ENCODE measurements at places on chromosomes 16 and 17.

GRCh38 chr16:66888647-66889615, 8.6 kb downstream of the PDP2 start:
- DNase-seq: no peak

GRCh38 chr17:1090465-1091189, 89.2 kb downstream of the ABR start:
- DNase-seq: no peak

GRCh38 chr16:76293980-76294379, 16.8 kb downstream of the CNTNAP4 start:
- no peak for DNase-seq

- no peak for DNase-seq
Observed at GRCh38 chr17:7262935-7263800, 890 bp upstream of the CLDN7 start.

GRCh38 chr16:69223882-69224281, 36.9 kb downstream of the SNTB2 start:
- DNase-seq: no peak

GRCh38 chr17:48187872-48188608, 80.5 kb downstream of the SNX11 start:
- no peak for DNase-seq

DNA sequence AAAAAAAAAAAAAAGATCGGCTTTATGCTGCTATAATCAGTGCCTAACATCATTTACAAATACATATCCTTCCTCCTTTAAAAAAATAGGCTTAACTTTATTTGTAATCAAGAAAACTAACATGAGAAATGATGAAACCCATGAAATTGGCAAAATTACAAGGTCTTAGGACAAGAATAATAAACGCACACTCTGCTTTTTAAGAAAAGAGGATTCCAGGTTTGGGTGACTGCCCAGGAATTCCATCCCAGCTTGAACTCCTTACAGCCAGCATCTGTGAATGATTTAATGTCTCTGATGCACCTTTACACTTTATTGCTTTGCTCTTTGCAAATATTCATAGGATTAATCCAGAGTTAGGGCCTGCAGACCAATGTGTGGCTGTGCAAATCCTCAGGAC, 196.0 kb downstream of the CBLN1 start:
- no peak for DNase-seq

DNA sequence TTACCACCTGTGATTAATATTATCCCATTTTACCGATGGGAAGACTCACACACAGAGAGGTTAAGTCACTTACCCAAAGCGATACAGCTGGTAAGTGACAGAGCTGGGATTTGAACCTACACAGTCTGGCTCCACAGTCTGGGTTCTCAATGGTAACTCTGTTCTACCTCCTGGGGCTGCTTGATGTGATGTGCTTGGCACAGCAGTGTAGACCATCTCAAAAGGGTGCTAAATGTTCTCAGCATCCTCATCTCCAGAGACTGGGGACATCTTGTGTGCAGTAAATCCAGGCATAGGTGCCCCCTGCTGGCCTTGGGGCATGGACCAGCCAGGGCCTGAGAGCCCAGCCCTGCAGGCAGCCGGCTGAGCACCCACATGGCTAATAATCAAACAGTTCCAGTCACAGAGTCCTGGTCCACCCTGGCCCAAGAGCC, 15.4 kb upstream of the KATNB1 start:
- no peak for DNase-seq

DNA sequence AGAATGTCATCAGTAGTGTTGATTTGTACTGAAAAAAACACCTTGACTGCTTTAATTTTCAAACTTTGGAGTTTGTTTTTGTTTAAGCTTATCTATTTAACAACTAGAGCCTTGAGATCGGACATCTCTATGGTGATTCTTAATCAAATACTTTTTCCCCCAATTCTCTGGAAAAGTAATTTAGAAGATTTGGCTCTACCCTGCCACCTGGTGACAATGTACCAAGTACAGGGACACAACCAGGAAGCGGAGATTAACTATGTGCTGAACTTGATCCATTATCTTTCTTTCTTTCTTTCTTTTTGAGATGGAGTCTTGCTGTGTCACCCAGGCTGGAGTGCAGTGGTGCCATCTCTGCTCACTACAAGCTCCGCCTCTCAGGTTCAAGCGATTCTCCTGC, 30.8 kb downstream of the USP43 start:
- no peak for DNase-seq

GRCh38 chr16:1812732-1813163, 13.9 kb downstream of the HAGH start:
- no peak for DNase-seq

DNA sequence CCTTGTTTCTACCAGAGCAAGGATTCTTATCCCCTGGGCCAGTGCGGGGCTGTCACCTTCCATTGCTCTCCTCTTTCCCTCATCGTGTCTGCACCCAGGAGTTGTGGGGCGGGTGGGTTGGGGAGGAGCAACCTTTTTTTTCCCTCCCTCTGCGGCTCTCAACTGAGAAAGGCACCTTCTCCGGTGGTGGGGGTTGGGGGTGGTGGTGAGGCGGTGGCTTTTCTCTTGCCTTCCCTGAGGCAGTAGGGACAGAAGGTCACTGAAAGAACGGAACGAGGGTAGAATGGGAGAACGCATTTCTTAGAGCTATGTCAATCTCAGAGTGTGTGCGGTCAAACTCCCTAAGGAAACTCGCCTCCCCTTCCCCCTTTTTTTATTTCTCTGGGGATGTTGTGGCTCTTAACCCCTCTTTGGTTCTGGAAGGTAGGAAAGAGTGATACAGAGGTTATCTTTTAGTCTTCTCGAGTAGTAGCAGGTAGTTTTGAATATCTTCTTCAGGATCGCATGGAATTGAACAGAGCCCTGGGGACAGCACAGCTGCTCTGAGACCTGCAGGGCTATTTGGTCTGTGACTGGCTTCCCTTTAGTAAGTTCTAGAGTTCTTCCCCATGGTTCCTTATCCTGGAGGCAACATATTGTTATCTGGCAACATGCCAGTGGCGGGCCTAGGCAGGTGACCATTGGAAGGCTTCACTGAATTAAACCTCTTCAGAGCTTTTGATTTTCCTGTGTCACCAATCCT, 994 bp downstream of the CLTC start:
- DNase-seq: no peak

- no peak for DNase-seq
Observed at GRCh38 chr17:76519048-76519966, 18.1 kb upstream of the RHBDF2 start.

- no peak for DNase-seq
Observed at GRCh38 chr17:63701868-63702720, 2.2 kb upstream of the LIMD2 start.

- DNase-seq: no peak
Observed at GRCh38 chr17:3804503-3804931, 3.5 kb upstream of the ITGAE start.

GRCh38 chr16:56856876-56857447, 8.0 kb upstream of the SLC12A3 start:
- DNase-seq: no peak

DNA sequence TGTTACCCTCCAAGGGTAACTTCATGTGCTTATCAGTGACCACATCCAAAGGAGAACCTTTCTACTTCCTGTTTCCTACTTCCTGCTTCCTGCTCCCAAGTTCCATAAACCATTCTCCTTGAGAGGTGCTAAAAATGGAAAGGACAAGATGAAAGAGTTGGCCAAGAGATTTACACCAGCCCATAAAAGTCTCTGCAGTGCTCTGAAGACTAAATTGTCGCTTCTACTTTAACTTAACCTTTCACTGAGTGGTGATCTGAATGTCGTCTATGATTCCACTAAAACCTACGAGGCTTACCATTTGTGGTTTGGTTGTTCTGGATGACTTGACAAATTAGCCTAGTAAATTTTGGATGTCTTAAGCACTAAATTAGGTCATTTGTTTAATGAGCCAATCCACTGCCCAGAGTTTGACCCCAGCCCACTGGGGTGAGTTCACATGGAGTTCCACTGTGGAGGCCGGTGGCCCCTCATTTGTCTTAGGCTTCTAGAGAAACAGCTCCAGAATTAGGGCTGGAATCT, 333.1 kb downstream of the FOXL1 start:
- no peak for DNase-seq

- no peak for DNase-seq
Observed at GRCh38 chr16:78385086-78385805, 285.8 kb downstream of the WWOX start.

DNA sequence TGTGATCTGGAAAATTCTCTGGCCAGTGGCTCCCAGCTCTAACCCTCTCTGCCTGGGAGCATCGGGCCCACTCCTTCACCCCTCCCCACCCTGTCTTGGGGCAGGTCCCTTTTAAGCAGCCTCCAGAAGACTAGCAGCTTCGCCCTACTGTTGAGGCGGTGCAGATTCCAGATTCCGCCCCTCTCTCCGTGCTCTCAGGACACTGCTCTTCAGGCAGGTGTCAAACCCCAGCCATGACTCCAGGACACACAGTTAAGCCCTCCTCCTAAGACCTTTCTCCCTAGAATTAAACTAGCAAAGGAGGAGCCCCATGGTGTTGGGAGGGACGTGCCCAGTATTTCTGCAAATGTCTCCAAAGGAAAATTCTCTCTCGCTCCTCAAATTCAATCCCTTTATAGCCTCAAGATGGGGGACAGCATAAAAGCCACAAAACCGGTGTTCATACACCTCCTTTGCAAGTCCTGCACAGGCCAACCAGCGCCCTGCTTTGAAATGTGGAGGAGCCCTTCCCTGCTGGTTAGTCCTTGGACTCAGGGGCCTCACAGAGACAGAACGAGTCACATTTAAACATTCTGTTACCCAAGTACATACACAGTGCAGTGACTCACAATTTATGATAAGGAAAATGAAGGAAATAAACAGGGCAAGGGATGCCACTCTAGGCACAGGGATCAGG, 7.2 kb downstream of the LPO start:
- no peak for DNase-seq

- no peak for DNase-seq
Observed at GRCh38 chr16:77324729-77325128, 110.1 kb downstream of the ADAMTS18 start.

GRCh38 chr17:57243171-57243622, 13.1 kb upstream of the MSI2 start:
- no peak for DNase-seq

DNA sequence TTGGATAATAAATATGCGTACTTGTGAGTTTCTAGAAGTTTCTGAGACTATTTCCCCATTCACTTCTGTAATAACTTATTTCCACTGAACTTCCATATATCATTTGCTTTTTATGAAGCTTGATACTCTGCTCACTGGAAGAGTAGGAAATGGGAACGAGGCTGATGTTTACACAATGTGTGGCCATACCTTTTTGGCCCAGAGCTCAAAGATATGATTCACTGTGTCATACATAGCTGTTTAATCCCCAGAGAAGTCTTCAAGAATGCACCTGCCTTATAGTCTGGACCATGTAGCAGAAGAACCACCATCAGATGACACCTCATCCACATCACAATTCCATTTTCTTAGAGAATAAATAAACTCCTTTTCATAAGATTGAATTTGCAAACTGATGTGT, 40.3 kb upstream of the TEKT3 start:
- no peak for DNase-seq

- DNase-seq: no peak
Observed at GRCh38 chr16:56263711-56264608, 72.7 kb downstream of the GNAO1 start.

DNA sequence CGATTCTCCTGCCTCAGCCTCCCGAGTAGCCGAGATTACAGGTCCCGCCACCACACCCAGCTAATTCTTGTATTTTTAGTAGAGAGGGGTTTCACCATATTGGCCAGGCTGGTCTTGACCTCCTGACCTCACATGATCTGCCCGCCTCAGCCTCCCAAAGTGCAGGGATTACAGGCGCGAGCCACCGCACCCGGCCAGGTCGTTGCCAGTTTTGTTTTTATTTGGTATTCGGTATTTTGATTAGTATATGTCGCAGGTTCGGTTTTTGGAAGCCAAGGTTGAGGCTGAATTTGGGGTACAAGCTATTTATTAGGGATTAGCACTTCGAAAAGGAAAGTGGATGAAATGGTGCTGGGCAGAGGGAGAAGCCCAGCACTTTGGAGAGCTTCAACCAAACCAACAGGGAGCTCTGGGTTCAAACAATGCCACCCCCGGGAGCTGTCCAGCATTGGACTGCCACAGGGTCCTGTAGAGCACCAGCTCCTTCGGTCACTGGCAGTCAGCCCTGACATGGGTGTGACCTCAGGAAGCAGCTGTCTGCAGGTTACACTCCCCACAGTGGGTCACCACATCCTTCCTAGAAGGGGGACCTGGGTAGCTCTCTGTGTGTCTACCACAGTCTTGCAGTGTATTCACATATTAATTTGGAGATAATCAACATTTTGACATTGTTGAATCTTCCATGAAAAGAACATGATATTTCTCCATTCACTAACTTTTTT, 1.5 kb upstream of the CLEC10A start:
- no peak for DNase-seq

DNA sequence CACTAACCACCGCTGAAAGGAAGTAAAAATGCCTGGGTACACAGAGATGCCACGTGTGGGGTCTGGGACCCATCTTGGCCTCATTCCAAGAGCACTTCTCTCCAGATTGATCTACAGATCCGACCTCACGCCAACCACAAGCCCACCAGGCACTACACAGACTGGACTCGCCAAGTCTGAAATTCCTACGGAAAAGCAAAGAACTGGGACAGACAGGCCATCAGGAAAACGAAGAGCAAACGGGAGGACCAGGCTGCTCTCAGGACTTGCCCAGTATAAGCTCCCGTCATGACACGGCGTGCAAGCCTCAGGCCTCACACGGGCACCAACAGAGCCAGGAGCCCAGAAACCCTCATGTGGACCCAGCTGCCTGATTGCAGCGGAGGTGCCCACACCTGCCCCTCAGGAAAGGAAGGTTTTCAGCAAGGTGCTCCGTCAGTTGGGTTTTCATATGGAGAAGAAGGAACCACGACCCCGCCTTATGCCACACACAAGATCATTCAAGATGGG, 20.1 kb upstream of the C16orf95 start:
- DNase-seq: no peak

- no peak for DNase-seq
Observed at GRCh38 chr17:51650202-51650601, 389.9 kb downstream of the UTP18 start.

GRCh38 chr16:35569413-35569812, 2110.0 kb downstream of the TP53TG3F start:
- no peak for DNase-seq

DNA sequence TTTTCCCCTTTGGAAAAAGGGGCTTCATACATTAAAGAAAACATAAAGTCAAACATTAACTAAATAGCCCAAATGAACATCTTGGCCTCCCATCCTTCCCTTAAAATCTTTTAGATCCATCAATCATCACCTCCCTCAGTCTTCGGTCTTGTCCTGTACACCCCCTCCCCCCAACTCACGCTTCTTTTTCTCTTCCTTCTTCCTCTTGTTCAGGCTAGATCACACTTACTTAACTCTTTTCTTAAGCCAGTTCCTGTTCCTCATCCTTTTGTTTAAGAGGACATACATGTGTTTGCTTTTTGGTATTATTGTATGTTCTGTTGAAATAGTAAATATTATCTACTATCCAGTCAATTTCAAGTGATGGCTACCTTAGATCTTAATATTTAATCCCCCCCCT, 5.5 kb downstream of the MFSD6L start:
- no peak for DNase-seq

DNA sequence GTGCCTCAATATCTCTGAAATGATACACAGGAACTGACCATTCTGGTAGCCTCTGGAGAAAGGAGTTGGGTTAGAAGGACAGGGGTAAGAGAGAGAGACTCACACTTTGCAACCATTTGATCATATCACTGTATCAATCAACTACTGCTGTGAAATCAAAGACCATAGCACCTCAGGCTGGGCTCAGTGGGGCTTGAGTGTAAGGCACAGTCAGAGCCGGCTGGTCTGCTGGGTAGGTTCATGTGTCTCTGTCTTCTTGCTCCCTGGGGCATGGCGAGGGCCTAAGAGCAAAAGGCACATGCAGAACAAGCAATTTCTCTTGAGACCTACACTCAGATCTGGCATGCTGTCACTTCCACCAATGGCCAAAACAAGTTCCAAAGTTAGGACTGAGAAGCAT, 46.7 kb upstream of the C16orf82 start:
- no peak for DNase-seq
